ENCODE measurements at places on chromosomes 13 and 19.

DNA sequence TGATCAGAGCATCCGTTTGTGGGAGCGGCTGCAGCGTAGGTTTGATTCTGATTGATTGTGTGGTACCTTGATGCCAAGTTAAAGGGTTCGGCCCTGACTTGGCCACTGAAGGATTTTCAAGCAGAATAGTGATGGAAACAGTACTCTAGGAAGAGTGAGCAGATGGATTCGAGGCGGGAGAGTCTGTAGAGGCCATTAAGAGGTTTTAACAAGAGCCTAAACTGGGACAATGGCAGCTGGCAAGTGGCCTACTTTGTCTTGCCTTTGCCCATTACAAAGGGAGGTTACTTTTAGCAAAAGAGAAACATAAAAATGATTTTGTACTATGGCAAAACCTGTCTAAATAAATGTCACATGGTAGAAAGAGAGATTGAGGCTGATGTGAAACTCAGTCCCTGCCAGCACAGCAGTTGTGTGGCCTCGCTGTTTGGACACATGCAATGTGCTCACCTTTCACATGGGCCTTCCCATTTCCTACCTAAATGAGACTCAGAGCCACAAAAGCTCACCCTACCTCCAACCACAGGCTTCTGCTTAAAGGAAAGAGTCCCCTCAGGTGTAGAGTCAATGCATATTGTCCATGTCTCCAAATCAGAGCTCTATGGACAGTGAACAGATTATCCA is 62.4 kb upstream of the RAP2A start:
- DNase-seq = no peak

- no peak for DNase-seq
These were observed 6.7 kb downstream of the TEX29 start for GRCh38 chr13:111326981-111327642.

- DNase-seq = no peak
These were observed 31.0 kb downstream of the PTPRS start for GRCh38 chr19:5309438-5310204.

DNA sequence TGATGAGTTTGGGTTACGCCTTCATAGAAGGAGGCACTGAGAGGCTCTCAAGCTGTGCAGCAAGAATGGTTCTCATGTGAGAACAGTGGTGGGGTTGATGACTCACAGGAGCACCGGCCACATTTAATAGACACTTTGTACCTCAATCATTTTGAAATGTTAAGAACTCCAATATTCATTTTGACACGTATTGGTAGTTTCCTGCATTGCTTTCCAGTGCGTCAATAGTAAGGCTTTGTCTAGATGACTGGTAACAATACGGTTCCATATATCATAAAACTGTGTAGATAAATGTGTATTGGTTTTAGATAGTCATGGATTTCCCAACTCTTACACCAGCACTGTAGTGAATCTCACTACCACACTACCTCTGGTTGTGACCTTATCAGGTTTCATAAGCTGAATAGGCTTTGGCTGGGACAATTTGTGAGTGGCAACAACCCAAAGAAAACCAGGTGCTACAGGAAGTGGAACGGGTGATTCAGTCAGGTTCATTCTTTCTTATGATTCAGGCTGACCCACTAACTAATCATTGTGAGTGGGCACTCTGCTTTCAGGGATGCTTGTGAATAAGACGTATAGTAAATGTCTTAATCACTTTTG is 362.6 kb downstream of the KLF5 start:
- DNase-seq = no peak

DNA sequence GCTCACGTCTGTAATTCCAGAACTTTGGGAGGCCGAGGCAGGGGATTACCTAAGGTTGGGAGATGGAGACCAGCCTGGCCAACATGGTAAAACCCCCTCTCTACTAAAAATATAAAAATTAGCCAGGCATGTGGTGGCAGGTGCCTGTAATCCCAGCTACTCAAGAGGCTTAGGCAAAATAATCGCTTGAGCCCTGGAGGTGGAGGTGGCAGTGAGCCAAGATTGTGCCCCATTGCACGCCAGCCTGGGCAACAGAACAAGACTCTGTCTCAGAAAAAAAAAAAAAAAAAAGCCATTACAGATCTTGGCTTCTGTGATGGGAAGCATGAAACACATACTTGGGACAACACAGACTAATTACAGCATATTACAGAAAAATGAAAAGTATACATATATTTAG is 1404.5 kb upstream of the SPRY2 start:
- no peak for DNase-seq

DNA sequence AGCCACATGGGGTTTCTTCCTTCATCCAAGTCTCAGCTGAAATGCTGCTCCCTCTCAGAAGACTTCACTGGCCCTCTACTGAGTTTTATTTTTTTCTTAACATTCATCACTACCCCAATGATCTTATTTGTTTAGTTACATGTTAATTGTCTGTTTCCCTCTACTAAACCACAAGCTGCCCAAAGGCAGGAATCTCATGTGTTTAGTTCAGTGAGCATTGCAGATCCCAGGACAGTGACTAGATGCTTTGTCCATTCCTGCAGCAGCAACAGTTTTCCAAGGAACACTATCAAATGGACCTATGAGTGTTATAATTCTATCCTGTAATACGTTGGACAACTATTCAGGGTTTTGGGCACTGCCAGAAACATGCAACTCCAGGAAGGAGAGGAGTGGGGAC is 93.1 kb downstream of the RNASEH2B start:
- no peak for DNase-seq

DNA sequence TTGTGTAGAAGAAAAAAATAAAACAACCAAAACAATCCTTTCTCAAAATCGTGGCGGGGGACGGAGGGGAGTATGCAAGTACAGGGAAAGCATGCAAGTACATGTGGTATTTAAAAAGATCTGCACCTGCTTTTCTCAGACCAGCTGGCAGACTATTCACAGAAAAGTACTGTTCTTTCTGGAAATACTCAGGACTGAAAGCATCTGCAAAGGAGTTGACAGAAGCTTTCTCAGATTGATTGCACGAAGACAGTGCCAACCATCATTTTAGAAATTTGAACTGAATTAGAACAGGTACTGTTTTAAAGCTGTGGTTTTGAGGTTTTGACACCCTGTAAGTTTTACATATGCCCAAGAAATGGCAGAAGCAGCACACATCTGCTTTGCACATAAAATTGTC is 19.8 kb upstream of the PCDH8 start:
- no peak for DNase-seq

DNA sequence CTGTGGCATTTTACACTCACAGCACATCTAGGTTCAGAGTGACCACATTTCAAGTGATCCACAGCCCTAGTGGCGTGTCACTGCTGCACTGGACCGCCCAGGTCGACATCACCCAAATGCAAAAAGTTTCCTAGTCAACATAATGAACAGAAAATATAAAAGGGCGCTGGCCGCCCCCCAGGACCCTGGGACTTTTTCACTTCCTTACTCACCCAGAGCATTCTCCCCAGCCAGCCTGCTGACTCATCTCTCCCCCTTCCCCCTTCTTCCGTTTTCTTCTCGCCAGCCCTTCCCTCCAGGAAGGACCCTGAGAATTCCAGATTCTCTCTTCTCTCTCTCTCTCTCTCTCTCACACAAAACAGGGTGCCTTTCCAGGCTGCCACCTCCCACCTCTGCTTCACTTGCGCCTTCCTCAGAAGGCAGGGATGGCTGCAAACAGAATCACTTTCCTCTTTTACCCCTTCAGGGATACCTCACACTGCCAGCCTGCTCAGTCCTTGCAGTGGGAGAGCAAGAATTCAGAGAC is 21.0 kb upstream of the GRWD1 start:
- no peak for DNase-seq

- DNase-seq = no peak
These were observed at the start of gene PLIN4 for GRCh38 chr19:4518345-4519171. TSS of gene PLIN4 (minus strand) at chr19:4518486. CDS start at chr19:4518272, 214 bp downstream.

DNA sequence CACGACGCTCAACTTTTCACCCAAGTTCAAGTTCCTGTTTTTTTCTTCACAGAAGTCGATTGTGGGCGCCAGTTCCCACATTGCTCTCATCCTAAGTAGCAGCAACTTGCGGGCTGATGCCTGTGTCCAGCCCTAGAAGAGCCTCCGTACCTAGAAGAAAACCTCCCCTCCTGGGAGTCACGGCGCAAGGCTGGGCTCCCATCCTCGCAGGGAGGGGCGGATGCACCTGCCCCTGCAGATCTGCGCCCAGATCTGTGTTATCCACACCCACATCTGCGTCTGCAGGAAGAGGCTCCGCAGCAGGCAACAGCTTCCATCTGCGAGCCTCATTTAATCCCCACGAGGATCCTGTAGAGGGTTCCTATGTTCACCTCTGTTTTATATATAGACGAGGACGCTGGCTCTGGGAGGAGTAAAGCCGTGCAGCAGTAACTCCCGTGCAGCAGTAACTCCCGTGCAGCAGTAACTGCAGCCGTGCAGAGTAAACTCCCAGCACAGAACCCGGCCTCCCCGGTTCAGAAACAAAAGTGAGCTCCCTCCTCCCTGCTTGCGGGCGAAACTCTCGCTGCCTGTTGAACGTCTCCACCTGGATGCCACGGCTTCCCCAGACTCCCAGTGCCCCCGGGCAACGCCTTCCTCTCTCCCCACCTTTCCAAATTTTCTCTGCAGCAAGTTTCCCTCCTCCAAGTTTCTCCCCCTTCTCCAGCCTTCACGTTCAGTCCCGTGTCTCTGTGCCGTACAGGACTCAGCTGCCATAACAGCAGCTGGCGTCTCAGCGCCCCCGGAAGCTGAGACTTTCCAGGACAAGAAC is 23.5 kb upstream of the LAIR1 start:
- no peak for DNase-seq

GRCh38 chr13:45773236-45773635 is 71.1 kb downstream of the CBY2 start:
- DNase-seq = no peak

GRCh38 chr13:48159401-48159800 is 64.5 kb upstream of the MED4 start:
- no peak for DNase-seq

DNA sequence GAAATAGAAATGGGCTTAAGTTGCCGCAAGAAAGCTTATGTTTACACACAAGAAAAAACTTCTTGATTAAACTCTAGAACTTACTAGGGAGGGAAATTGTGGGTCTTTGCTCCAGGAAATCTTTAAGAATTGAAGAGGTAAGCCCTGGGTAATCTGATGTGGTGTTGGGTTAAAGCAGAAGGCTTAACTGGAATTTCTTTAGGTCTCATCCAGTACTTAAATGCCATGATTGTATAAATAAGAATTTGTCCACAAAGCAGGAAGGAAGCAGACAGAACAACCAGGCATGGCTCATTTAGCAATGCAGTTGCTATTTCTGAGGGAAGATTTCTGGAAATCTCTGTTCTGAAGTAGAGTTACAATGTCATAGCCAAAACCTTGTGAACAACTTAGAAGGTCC is 360.4 kb downstream of the KLF5 start:
- no peak for DNase-seq

DNA sequence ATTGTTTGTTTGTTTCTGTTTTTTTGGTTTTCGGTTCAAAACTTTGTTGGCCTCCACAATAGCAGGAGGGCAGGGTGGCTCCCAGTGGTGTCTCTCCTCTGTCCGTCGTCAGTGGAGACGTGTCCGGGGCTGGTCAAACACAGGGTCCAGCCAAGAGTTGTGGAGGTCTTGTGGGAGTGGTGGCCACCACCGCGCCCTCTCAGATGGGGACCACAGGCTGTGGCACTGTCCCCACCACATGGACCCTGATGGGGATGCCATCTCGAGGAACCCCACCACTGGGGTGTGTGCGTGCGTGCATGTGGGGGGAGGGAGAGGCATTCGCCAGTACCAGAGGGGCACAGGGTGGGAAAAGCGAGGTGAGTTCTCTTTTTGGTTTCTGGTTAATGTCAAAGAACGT is 13.8 kb downstream of the ZNF574 start:
- DNase-seq = no peak

GRCh38 chr19:1315470-1316166 is 29.9 kb downstream of the EFNA2 start:
- no peak for DNase-seq

DNA sequence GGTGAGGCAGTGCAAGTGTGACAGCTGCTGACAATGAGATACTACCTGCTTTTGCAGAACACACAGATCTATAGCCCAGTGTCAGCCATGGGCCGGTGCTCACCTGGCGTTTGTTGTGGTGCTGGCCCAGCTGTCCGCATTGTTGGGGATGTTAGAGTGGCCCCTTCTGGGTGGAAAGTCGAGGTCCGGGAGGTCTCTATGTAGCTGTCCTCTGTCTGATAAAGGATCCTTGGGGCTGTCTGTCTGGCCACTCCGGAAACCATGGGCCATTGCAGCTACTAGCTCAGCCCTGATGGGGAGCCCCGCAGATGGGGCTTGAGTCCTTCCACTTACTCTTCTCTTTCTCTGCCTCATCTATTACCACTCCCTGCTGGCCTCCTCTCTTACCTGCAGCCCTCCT is 181.5 kb upstream of the TSHZ3 start:
- no peak for DNase-seq

DNA sequence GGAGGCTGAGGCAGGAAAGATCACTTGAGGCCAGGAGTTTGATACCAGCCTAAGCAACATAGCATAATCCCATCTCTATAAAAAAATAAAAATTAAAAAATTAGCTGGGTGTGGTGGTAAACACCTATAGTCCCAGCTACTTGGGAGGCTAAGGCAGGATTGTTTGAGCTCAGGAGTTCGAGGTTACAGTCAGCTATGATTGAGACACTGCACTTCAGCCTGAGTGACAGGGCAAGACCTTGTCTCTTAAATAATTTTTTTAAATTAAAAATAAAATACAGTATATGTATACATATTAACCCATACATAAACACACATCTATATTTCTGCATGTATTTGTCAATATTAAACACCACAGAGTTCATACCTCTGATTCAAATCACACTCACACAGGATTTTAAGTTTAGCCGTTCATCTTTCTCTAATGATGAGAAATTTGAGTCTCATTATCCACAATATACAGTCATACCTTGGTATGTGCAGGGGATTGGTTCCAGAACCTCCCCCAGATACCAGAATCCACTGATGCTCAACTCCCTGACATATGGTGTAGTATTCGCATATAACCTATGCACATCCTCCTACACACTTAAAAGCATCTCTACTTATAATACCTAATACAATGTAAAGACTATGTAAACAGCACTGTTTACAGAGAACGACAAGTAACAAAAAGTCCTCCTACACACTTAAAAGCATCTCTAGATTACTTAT is 44.7 kb downstream of the PSPC1 start:
- DNase-seq = no peak

- no peak for DNase-seq
These were observed 34.8 kb downstream of the CYP2B6 start for GRCh38 chr19:41025871-41026270.
